Stimulated activated CD8-positive, alpha-beta memory T cell treated with anti-CD3 and anti-CD28 coated beads, Interleukin-7, amount 100 ng/mL, for 24 hours (primary cell): ENCODE measurements at places on chromosomes 16 and 17.

- DNase-seq = no peak
Observed at GRCh38 chr16:2530629-2531318, 434 bp downstream of the CEMP1 start.

DNA sequence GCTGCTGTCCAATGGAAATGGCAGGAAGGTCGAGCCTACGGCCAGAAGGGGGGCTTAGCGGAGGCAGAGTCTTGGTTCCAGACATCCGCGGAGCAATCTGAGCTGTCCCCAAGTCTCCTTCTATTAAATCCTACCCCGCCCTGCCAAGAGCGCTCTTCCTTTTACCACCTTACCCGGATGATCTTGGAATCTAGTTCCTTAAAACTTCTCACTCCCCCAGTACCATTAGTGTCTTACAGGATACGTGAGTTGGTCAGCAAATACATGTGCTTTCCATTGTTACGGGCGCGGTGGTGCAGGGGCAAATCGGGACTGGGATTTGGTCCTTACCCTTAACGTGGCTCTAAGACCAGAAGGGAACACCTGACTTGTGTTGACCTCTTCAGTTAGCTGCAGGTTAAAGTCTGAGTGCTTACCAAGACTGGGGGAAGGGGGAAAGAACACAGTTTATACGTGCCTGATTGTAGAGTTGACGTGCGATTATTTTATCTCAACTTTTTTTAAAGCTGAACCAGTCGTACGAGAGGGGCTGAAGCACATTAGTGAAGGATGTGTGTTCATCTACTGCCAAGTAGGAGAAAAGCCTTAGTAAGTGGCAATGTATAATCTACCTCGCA lies 495 bp downstream of the TXNDC17 start:
- DNase-seq = no peak

DNA sequence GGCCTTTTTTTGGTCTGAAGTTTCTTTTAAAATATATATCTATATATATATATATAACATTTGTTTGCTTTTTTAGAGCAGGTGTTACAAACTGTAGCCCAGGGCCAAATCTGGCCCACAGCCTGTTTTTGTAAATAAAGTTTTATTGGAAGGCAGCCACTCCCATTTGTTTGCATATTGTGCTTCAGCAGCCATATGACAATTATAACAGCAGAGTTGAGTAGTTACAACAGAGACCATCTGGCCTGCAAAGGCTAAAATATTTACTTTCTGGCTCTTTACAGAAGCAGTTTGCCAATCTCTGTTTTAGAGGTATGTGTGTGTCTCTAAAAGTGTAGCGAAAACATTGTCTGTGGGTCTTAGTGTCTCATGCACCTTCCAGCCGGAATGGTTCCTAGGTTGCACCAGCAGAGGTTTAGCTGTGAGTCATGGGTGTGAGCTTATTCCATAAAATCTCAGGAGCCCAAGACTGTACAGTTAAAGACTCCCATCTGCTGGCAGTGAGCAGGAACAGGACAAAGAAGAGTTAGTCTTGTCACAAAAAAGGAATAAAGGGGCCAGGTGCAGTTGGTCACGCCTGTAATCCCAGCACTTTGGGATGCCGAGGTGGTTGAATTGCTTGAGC lies 23.8 kb downstream of the LCMT1 start:
- no peak for DNase-seq

DNA sequence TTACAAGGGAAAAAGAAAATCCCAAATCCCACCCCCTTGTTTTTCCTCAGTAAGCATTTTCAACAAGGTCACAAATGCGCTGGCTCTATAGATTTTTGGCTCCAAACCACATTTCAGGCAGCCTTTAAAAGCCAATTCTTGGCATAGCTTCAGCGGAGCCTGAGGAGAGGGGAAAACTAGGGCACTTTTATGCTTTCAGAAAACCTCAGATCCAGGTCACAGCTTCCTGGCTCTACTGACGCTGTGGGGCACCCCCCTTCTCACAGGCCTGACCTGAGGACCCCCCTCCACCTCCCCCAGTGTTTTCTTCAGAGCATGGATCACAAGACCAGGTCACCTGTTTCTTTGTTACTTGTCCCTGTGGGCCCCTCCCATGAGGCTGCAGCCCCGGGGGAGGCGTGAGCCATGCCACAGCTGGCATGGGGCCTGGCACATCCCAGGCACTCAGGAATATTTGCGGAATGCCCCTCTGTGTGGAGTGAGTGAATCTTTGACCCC lies 30.1 kb upstream of the MTSS2 start:
- DNase-seq = no peak

DNA sequence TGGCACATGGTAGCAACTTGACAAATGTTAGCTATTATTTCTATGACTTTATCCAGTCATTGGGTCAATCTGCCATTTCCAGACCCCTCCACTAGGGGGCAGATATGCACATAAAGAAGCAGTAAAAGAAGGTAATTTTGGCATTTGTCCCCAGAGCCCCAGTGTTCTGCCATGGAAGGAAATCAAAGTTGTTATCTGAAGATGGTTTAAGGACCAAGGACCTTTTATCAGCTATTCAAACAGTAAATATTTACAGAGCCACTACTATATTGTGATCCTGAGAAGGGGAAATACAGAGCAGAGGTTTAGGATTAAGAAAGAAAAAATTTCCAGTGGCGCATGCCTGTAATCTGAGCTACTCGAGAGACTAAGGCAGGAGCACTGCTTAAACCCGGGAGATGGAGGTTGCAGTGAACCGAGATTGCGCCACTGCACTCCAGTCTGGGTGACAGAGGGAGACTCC lies 20.0 kb downstream of the TRAF4 start:
- peak; percentile 59 for DNase-seq

DNA sequence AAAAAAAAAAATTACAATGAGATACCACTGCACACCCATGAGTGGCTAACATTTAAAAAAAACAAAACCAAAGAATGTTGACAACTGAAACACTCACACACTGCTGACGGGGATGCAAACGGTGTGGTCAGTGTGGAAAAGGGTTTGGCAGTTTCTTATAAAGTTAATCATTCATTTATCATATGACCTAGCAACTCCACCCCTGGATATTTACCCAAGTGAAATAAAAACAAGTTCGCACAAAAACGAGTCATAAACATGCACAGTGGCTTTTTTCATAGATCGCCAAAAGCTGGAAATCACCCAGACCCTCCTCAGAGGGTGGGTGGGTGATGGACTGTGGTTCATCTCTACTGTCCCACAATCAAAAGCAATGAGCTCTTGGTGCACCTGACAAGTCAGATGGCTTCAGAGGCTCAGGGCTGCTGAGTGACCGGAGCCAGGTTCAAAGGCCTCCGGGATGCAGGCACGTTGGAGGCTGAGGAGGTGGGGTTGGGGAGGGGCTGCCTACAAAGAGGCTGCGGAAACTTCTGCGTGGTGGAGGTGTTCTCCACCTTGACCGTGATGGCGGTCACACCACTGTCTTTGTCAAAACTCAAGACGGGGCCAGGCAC lies 14.2 kb downstream of the RAB40B start:
- no peak for DNase-seq

- DNase-seq = no peak
Observed at GRCh38 chr17:74761419-74761818, 13.0 kb downstream of the NHERF1 start.

GRCh38 chr16:27775254-27775653 lies 225.3 kb downstream of the KATNIP start:
- no peak for DNase-seq

DNA sequence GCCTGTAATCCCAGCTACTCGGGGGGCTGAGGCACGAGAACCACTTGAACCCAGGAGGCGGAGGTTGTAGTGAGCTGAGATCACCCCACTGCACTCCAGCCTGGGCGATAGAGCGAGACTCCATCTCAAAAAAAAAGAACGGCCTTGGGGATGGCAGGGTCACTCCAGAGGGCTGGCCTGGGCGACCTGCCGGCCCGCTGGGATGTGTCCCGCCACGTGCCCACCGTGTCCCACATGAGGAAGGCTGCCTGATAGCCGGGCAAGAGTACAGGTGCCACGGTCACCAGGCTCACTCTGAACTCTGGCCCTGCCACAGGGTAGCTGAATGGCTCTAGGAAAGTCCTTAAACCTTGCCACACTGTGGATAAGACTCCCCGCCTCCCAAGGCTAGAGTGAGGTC lies 67.5 kb downstream of the COG7 start:
- no peak for DNase-seq
